ENCODE measurements at places on chromosomes 12 and 14.

DNA sequence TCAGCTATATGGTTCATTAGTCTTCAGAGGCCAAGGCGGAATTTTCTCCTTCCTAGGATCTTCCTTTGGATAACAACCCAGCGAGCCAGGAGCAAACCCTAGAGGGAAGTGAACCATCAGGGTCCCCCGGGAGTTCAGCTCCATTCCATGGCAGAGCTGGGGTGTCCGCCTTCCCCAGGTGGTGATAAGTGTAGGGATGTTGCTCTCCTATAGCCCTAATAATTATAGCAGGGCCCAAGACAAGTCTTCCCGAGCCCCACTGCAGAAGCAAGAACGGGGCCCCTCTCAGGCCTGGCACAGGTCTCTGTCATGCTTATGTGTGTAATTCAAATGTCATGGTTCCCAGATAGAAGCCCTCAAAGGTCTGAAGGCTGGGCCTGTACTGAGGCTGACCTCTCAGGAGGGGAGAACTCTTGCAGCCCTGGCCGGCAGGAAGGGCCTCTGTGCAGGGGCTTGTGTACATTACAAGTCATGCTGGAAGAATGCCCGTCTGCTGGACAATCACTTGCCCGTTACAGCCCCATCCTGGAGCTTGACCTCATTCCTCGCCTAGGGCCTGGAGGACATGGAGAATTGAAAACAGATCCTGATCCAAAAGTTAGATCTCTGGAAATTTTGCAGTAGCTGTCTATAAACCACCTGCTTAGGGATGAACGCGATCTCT lies 17.3 kb downstream of the LRTM2 start:
- peak; percentile 93 for DNase-seq

DNA sequence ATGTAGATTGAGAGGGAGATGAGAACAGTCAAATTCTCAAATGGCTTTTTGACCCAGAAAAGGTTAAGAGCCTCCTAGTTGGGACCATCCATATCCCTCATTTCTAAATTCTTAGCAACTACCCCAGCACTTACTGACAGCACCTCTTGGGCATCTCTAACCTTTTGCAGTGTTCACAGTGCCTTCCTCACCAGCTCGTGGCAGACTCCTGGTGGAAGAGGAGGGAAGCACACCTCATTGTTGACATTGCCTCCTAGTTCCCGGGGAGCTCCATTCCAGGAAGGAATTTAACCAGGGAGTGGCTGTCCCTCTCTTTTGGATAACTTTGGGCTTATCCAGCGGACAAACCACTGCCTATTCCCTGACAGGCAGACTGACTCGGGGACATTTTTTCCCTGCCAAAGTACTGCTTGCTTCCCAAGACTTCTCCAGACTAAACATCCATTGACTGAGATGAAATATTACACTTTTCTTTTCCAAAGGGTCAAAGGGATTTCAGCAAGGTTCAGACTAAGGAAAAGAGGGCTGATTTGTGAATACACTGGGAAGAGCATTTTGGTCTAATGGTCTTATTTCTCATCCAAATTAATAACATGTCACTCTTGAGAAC lies 9.0 kb upstream of the OR6J1 start:
- peak; percentile 90 for DNase-seq

GRCh38 chr14:103122947-103123633 lies at the start of gene TNFAIP2:
Gene TNFAIP2, plus strand, starts transcription at chr14:103123461. Its CDS starts 2,997 bp downstream, at chr14:103126458.
- no peak for DNase-seq

DNA sequence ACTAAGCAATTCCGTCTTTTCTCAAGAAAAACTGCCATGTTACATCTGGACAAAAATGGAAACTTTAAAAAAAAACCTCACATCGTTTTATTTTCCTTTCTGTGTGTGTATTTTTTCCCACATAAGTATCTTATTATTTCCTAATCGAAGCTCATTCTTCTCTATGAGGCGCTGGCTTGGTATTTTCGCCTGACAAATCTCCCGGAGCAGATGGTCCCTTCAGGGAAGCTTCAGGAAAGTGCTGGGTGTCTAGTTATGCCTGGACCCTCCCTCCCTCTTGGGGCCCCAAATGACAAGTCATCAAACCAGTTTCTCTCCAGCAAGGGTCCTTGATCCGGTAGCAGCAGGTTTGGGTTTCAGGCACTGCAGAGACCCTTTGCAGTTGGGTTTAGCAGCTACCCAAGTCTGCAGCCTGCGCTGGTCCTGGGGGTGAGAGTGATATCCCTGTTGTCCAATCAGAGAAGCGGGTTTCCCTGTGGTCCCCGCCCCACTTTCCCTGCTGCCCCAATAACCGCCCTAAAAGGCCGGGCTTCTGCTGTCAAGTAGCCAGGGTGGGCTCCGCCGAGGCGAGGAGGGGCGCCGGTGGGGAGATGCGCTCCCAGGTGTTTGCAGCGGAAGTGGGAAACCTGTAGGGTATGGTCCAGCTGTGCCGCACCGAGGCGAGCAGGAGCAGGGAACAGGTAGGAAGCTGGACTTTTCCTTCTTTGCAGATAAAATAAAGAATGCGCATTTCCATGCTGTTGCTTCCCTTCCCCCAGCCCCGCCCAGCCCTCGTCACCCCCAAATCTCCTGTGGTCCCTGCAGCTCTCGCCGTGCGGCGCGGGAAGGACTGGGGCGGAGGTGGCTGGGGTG lies at the start of gene CNTN1:
Gene CNTN1 (plus strand): TSS at position 527 of the 852 bp plus-strand sequence.
- peak; percentile 94 for DNase-seq

GRCh38 chr12:6614513-6615172 lies 7.5 kb upstream of the CHD4 start:
- no peak for DNase-seq
